ENCODE measurements at places on chromosomes 7 and 10.

- no peak for DNase-seq
Measured at GRCh38 chr7:47480576-47481538, 101.1 kb downstream of the TNS3 start.

DNA sequence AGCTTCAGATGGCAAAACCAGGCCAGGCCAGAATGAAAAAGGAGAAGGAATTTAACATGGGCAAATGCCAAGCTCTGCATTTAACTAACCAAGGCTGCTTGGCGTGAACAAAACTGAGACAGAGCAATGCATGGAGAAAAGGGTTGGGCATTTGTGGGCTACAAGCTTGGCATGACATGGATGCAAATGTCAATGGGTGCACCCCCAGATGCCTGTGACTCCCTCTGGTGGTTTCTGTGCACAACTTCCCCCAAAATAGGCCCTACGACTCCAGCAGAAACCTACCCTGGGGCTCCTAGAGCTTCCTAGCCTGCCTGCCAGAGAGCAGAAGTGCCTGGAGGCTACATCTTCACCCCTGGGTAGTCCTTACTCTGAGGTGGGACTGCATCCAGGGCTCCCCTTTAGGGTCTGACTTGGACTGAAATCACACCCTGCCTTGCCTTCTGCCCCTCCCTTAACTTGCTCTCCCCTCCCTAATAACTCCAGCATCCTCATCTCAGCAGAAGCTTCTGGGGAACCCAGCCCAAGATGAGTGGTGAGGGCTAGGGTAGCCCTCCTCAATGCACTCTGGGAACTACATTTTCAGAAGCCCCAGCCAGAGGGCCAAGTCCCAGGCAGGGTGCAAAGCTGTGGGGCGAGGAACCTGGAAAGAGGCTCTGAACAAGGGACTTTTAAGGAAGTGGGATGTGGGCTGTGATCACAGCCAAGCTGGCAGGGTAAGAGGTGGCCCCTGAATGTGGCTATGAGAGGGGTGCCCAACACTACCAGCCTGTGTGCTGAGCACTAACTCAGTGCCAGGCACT lies 11.3 kb downstream of the GPRIN2 start:
- no peak for DNase-seq

GRCh38 chr7:64562256-64562625 lies 630 bp downstream of the ZNF680 start:
- DNase-seq, result no peak

DNA sequence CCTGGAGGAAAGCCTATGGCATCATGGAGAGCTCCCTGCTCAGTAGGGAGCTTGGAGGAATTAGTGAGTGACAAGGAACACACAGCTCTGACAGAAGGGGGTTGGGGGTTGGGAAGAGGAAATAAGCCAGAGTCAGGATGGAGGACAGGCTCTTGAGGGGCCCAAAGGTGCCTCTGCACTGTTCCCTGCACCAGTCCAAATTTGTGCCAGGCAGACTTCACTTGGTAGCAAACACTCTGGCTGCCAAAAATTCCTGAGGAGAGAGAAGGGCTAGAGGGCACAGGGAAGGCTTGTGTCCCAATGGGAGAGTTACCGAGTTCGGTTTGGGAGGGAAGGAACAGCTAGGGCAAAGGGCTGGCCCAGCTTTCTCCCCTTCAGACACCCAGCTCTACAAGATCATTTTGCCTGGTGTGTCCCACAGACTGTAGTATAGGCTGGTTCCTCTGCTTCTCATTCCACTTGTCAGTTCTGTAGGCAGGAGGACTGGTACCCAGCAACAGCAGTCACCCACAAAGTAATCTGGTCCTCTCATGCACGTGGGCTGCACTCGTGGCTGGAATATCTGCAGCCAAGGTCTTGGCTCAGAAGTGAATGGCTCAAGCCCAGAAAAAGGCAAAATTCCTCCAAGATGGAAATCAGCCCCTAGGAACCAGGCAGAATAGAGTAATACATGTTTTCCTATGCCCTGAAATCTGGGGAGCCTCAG lies 8.0 kb upstream of the KCNIP2 start:
- no peak for DNase-seq

DNA sequence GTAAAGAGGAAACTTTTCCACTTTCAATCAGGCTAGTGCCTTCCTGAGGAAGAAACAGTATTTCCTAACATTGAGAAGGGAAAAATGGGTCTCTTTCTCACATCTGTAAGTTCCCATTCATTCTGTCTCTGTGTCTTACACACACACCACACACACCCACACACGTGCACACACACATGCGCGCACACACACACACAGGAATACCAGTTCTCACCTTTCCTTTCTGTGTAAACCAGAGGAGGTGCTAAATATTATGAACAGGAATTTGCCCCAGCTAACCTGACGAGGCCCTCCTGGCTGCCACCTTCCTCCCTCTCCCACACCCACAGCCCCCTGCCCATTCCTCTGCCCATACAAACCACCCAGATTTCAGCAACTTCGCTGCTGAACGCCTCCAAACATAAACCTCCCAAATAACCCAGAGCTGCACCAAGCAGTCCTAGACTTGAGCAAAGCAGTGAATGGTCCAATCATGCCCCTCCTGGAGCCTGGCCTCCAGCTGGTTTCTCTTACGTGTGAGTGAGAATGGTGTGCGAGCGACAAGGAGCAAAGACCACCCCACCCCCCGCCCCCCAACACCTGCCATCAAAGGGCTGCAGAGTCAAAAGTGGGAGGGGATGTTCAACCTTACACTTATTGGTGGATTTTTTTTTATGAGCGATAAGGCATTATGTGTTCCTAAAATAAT lies 190.5 kb downstream of the HECW1 start:
- DNase-seq, result no peak

DNA sequence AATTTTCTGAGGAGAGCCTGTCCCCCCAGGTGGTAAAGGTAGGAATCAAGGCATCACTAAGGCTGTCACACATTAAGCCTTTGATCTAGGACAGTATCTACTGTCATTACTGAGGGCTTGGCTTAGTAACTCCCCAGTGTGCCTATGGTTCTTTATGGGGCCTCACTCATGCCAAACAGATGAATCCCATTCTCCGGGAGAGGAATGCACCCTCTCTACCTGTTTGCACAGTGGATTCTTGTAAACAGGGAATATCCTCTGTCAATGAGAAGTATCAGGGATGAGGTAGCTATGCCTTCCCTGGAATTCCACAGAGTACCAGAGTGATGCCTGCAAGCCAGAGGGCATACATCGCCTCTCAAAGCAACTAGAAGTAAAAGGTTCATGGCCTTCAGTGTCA lies 3.9 kb upstream of the CPN1 start:
- DNase-seq, result no peak

- DNase-seq, result no peak
Measured at GRCh38 chr7:66583490-66584110, 45.1 kb upstream of the KCTD7 start.

DNA sequence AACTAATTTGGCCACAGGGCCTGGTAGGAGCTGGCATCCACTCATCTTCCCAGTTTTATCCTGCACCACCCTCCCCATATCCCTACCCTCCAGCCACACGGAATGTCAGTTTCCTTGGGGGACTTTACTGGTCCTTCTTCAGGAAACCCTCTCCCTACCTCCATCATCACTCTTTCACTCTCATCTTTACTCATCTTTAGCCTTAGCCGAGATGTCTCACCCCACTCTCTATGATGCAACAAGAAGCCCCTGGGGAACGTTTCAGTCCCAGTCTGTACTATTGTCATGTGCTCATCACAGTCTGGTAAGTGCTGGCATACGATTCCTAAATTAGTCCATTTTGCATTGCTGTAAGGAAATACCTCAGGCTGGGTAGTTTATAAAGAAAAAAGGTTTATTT lies 34.9 kb upstream of the TMEM248 start:
- DNase-seq, result no peak

DNA sequence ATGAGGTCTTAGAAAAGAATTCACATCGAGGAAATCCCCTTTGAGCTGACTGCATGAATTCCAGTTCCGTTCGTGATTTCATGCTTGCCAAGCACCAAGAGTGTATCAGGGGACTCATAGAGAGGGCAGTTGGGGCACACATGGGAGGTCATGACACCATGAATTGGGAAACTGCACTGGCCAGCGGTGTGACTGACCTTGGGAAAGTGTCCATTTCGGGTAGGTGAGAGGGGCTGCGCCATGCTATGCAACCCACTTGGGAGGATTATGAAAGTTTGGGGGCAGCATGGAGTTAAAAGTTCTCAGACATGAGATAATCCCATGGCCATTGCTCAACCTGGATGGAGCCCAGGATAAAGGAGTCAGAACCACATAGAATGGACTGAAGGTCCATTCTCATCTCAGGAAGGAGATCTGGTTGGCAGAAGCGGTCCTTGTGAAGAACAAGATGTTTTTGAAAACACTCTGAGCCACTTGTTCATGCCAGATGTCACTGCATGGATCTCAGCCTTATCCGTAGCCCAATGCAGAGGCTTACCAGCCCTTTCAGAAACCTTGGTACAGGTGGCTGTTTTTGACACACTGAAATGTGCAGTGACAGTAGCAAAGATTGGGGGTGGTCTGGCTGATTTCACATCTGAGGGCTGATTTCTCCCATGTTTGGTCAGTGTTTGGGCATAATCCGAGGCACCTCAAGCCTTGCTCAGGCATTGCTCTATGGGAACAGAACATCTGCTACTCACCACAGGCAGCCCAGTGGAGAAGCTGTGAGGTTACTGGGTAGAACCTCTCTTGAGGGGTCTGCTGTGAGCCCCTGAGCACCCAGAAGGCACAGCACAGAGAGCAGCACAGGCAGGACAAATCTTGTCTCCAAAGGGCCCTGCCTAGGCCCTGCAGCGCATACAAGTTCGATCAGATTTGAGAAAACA lies 252.3 kb downstream of the CXCL12 start:
- DNase-seq, result no peak

DNA sequence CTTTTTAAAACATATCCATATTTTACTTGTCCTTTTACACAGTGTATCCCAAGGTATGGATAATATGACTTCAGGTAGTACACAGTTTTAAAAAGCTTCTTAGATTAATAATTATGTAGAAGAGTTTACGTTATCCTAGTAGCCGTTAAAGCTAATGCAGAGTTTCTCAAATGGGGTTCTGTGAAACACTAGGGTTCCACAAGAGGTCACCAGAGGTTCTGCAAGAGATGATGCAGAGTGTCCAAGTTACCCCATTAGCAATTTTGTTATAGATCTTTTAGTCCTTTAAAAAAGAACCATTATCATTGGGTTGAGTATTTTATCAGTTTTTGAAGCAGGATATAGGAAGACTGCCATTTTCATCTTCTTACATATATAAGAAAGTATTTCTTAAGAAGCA lies 298.9 kb upstream of the HPS1 start:
- DNase-seq, result no peak

DNA sequence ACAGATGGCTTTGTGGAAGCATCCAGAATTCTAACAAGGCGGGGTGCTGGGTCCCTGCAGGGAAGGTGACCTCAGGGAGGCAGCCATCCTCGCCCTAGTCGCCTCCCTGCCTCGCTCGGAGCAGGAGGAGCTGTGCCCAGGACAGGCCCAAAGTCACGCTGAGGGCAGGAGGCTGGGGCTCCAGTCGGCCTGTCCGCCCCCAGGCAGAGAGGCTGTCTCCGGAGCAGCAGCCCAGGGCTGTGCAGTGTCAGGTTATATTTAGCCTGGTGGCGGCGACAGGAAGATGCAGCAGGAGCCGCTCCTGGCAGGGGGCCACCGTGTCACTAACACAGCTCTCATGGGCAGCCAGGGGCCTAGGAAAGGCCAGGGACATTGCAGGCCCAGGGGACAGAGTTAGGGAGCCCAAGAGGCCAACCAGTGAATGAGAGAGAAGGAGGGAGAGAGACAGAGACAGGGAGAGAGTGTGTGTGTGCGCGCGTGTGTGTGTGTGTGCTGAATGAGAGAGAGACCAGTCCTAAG lies 13.5 kb downstream of the KCNH2 start:
- no peak for DNase-seq

DNA sequence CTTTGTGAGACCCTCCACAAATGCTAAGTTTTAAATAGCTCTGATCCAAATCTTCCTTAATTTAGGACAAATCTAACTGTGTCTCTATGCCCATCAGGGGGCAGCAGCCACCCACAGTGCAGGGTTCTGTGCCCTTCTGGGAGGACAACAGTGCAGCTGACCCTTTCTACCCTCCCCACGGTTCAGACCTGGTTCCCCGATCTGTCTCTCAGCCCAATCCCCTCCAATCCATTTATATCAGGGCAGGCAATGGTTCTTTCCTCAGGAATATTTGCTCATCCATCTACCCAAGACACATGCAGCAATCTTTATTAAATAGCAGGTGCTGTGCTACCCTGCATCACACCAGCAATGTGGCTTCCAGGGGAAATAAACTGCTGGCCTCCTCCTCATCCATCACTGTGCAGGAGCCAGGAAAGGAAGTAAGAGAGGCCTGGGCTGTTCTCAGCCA lies 4.0 kb upstream of the RBM28 start:
- DNase-seq, result no peak

DNA sequence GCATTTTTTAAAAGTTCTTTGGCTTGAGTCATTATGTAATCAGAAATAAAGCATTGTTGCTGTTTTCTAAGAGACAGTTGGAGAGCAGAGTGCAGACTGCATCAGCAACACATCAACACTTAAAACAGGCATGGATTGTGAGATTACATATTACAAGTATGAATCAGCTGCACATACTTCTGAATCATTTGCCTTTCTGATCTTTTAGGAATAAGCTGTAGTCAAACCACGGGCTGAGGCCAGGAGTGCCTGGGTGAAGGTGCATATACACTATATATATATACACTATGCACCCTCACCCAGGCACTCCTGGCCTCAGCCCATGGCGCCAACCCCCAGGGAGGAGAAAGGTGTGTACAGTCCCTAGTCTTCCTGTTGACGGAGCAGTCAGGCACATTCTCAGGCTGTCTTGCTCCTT lies 52.4 kb upstream of the DLX6 start:
- DNase-seq, result no peak

DNA sequence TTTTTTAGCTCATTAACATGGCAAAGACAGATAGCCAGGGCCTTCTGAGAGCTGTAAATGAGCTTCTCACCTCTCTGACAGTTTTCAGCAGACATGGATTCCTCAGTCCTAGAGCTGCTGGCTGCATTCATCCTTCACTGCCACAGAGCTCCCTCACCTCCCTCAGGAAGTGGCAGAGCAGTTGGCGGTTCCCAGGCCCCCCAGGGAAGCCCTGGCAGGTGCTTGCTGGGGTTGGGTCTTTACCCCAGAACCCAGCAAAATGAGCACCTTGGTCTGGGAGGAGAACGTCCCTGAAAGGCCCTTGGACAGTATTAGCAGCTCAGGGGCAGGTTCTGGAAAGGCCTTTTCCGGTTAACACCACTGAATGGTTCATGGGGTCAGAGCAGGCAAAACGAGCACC lies 288.0 kb downstream of the PTPRN2 start:
- no peak for DNase-seq

GRCh38 chr10:16662923-16663322 lies 141.2 kb upstream of the C1QL3 start:
- DNase-seq, result no peak

GRCh38 chr7:128904381-128905197 lies 5.9 kb downstream of the KCP start:
- peak; percentile 50 for DNase-seq

- DNase-seq, result no peak
Measured at GRCh38 chr10:88064608-88065382, 201.4 kb downstream of the PTEN start.

GRCh38 chr10:124238367-124238766 lies 145.0 kb upstream of the CHST15 start:
- DNase-seq, result no peak
